ENCODE measurements at places on chromosomes 3 and 15. TPM values are rescaled to one million over a fixed set of nuclear protein-coding genes. Genes with fewer than 3 reads are reported as not detected.
A peak's percentile ranks its signal among the peaks of the same experiment; 100 is the strongest.

The CAPN3 gene
- 12.3 TPM for total RNA-seq

The CYP1A2 gene
- total RNA-seq: not detected

The EIF4G1 gene
- 371 TPM for total RNA-seq

The DNAH12 gene
- total RNA-seq: 0.29 TPM

DNA sequence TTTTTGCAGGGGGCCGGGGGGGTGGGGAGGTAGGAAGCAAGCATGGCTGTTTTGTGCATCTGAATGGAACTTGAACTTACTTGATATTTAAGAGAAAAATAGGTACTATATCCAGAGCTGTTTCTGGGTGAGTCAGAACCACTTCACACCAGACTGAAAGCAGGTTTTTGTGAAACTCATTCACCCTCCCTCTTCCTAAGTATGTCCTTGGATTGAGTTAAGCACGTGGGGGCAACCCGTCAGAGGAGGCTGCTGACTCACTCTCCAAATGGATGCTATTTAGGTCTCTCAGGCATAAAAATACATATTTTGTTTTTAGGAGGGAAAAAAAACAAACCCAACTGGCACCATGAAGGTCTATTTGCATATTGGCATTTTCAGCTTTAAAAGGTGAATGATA, 270.3 kb downstream of the RYR3 start:
- no peaks in the 10 kb centered on the region for H3K36me3 ChIP-seq
- H3K4me1 ChIP-seq: no peaks in the 10 kb centered on the region
- H3K27ac ChIP-seq: no peak overlapping the region
- H3K4me3 ChIP-seq: no peak overlapping the region

DNA sequence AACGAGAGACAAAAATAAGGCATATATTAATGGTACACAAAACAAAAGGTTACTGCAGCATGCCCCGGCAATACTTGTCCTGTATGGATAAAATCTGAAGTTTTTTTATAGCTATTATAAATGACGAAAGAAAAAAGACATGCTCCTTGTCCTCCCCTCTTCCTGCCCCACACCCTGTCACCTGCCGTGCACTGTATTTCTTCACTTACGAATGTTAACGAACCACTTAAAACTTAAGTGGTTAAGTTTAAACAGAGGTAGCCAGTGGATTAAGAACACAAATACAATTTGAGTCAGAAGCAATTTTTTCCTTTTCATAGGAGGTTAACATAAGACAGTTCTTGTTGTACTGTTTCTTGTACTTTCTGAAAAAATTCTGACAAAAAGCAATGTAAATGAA, 799.1 kb upstream of the NECTIN3 start:
- DNase-seq: no peak
- H3K4me1 ChIP-seq: no peaks in the 10 kb centered on the region
- H3K27me3 ChIP-seq: no peaks in the 10 kb centered on the region
- no peaks in the 10 kb centered on the region for H3K36me3 ChIP-seq
- H3K27ac ChIP-seq: no peak overlapping the region

- H3K27ac ChIP-seq: no peak overlapping the region
- H3K27me3 ChIP-seq: peaks cover 4% of the 10 kb centered on the region
- H3K36me3 ChIP-seq: peaks cover 5% of the 10 kb centered on the region
- no peak overlapping the region for H3K4me3 ChIP-seq
Observed at GRCh38 chr3:123732447-123732846, 147.6 kb upstream of the HACD2 start.

DNA sequence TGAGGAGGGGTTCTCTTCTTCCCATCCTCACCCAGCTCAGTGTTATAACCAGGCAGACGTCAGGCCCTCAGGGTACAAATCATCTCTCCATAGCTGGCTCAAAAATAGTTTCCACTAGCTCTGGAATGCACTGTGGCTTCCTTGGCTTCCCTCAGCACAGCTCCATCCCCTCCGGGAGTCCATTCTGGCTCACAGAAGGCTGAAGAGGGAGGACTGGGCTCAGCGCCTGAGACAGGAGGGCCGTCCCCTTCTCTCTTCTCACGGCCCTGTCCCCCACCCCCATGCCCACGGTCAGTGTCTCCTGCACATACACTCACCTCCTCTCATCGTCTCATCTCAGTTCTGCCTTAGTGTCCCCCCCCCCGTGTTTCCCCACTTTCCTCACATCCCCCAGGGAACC, 50.1 kb downstream of the UMPS start:
- peaks cover 35% of the 10 kb centered on the region for H3K4me1 ChIP-seq
- H3K27ac ChIP-seq: peak overlapping the region; percentile 64
- no peak overlapping the region for H3K4me3 ChIP-seq
- H3K36me3 ChIP-seq: peaks cover 3% of the 10 kb centered on the region
- H3K27me3 ChIP-seq: no peaks in the 10 kb centered on the region
- DNase-seq: no peak

DNA sequence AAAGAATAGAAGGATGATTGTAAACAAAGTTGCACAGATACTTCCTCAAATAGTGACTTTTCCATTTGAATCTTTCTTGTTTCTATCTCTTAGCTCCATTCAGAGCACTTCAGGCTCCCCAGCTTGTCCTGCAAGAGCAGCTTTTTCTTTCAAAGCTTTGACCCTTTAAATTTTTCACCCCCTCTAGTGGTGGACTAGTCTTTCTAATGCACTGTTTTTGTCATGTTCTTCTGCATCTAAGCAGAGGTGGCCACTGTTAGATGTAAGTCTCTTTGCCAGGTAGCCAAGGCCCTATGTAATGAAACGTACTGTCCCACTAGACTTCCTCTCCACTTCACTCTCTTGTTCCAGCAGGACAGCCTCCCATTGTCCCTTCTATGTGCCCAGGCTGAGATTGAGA, 74.0 kb upstream of the MANF start:
- H3K4me3 ChIP-seq: no peak overlapping the region
- no peaks in the 10 kb centered on the region for H3K27me3 ChIP-seq
- no peak overlapping the region for H3K27ac ChIP-seq
- no peaks in the 10 kb centered on the region for H3K4me1 ChIP-seq
- no peak for DNase-seq
- peaks cover 5% of the 10 kb centered on the region for H3K36me3 ChIP-seq

- peaks cover 13% of the 10 kb centered on the region for H3K27me3 ChIP-seq
- no peak overlapping the region for H3K4me3 ChIP-seq
- H3K27ac ChIP-seq: no peak overlapping the region
Observed at GRCh38 chr15:57820119-57820518, 113.6 kb downstream of the POLR2M start.

GRCh38 chr15:59894835-59895234, 109.3 kb upstream of the FOXB1 start:
- H3K36me3 ChIP-seq: no peaks in the 10 kb centered on the region
- H3K4me3 ChIP-seq: no peak overlapping the region
- H3K27ac ChIP-seq: no peak overlapping the region
- DNase-seq: no peak

DNA sequence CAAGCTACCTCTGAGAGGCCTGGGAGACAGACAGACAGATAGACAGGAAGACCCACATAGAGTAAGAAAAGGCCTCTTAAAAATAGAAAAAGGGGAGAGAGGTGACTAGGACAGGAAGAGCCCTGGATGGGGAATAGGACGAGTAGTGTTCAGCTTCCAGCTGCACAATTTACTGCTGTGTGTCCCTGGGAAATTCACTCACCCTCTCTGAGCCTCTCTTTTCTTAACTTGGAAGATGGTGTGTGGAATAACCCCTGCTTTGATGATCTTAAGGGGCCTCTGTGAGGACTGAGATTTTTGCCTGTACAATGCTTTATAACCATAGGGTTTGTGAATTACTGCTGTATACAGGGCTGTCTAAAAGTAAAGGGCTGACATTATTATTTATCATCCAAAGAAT, 37.5 kb downstream of the FEM1B start:
- peaks cover 20% of the 10 kb centered on the region for H3K4me1 ChIP-seq
- DNase-seq: no peak
- H3K27ac ChIP-seq: no peak overlapping the region
- no peak overlapping the region for H3K4me3 ChIP-seq
- H3K27me3 ChIP-seq: peaks cover 5% of the 10 kb centered on the region

DNA sequence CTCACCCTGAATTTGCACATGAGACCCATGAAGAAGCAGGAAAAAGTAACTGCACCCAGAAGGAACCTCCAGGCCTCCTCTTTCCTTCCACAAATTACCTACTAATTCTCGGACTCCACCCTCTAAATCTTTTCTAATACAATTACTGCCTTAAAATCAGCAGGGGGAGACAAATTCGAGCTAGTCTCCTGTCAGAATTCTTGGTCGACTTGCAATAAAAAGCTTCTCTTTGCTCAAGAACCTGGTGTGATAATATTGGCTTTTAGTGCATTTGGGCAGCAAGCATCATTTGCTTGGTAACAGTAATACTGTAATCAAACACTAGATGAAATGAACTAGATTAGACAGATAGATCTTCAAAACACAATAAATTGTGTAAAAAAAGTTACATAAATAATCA, 281.9 kb downstream of the RAP2B start:
- H3K36me3 ChIP-seq: no peaks in the 10 kb centered on the region
- no peak for DNase-seq
- no peaks in the 10 kb centered on the region for H3K4me1 ChIP-seq
- H3K4me3 ChIP-seq: no peak overlapping the region

DNA sequence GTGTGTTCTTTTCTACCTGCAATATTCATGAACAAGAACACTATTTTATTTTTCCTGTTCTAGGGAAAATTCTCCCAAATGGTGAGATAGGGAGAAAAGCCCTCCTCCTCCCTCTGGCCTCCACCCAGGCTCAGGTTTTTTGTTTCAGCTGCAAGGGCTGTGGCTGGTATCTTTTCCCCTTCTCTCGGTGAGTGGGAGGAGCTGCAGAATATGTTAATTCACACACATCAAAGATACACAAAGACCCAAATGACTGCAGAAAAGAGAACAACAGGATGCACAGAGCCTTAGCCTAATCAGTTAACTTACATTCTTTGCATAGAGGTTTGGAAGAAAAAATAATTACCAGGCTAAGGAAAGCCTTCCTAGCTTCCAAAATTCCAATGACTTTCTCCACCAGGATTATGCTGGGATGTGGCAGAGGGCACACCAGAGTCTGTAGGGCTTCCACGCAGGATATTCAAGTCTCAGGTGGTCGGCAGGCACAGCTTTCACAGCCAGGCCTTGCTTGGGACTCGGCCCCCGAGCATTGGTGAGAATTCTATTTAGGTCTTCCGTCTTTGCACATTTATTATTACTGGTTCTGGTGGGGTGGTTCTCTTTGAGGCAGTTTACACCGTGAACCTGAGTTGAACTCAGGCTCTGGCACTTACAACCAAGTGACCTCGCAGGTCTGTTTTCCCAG, 64.9 kb downstream of the ABHD5 start:
- H3K4me3 ChIP-seq: no peak overlapping the region
- H3K4me1 ChIP-seq: no peaks in the 10 kb centered on the region
- H3K36me3 ChIP-seq: no peaks in the 10 kb centered on the region
- H3K27ac ChIP-seq: no peak overlapping the region

DNA sequence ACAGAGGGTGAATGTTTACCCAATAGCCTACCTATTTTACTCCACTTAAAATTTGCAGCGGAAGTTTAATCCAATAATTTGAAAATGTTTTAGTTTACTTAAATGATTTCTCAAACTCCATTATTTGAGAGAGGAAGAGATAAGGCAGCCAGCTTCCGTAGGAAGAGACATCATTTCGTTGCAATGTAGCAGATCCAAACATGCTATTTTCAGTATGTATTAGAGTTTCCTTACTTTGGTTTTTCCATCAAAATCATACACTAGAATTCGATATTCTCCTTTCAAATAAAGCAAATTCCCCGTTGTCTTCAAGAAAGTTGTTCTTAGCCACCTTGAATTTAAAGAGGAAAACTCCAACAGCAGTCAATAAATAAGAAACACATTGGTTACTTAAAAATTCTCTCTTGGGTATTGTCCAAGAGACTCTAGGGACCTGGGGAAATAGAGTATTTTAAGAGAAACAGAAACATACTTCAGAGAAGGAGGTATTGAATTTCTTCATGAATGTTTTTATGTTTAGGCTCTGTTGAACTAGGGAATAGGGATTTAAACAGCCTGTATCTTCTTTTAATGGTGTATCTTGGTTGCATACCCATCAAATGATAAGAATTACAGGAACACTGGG, 324.5 kb upstream of the GBE1 start:
- no peak for DNase-seq
- no peaks in the 10 kb centered on the region for H3K36me3 ChIP-seq
- peaks cover 7% of the 10 kb centered on the region for H3K4me1 ChIP-seq
- H3K27me3 ChIP-seq: no peaks in the 10 kb centered on the region

- peaks cover 29% of the 10 kb centered on the region for H3K4me1 ChIP-seq
- peak overlapping the region; percentile 60 for H3K27ac ChIP-seq
- no peak for DNase-seq
- H3K27me3 ChIP-seq: peaks cover 29% of the 10 kb centered on the region
- peak overlapping the region; percentile 23 for H3K4me3 ChIP-seq
Observed at GRCh38 chr15:29669823-29670222, 152.4 kb downstream of the TJP1 start.

GRCh38 chr3:48425281-48425812, 4.5 kb downstream of the PLXNB1 start:
- H3K36me3 ChIP-seq: peaks cover 12% of the 10 kb centered on the region
- peak overlapping the region; percentile 77 for H3K4me3 ChIP-seq

DNA sequence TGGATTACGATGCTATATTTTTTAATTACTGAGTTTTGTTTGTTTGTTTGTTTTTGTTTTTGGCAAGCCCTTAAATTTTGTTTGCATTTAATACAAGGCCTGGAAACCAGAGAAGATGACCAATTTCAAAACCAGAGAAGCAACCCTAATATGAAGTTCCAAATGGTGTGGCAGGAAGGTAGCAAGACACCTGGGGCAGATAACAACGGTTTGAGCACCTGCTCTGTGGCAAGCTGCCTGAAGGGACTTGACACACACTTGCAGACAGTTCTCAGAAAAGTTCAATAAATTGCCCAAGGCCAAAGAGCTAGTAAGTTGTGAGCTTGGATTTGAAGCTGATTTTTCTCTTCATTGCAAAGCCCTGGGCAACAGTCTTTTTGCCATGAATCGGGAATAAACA, 151.2 kb upstream of the UBE2E1 start:
- peaks cover 17% of the 10 kb centered on the region for H3K4me1 ChIP-seq
- H3K27me3 ChIP-seq: no peaks in the 10 kb centered on the region
- H3K27ac ChIP-seq: no peak overlapping the region
- no peak overlapping the region for H3K4me3 ChIP-seq
- DNase-seq: no peak
- no peaks in the 10 kb centered on the region for H3K36me3 ChIP-seq

GRCh38 chr3:128584412-128585020, 66.1 kb downstream of the RPN1 start:
- peaks cover 4% of the 10 kb centered on the region for H3K4me1 ChIP-seq
- no peak for DNase-seq
- no peaks in the 10 kb centered on the region for H3K36me3 ChIP-seq
- no peak overlapping the region for H3K4me3 ChIP-seq
- peaks cover 20% of the 10 kb centered on the region for H3K27me3 ChIP-seq

DNA sequence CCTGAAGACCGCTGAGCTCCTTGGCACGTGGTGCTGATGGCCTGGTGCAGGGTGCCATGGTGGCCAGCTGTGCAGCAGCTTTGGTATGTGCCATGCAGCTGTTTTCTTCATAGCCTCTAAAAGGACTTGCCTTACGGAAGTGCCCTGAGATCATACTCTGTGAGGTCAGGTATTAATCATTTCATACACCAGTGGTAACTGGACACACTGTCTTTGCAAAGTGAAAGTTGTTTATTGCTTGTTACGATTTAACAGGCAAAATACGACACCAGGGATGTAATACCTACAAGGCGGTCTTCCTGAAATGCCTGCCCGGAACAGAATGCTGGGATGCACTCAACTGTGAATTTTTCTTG, 184.6 kb downstream of the ATP10A start:
- no peak overlapping the region for H3K27ac ChIP-seq
- H3K27me3 ChIP-seq: peaks cover 3% of the 10 kb centered on the region
- no peak for DNase-seq
- H3K4me3 ChIP-seq: no peak overlapping the region
- peaks cover 5% of the 10 kb centered on the region for H3K4me1 ChIP-seq

GRCh38 chr15:42018306-42019224, 2.3 kb downstream of the PLA2G4E start:
- H3K27me3 ChIP-seq: peaks cover 9% of the 10 kb centered on the region
- DNase-seq: no peak
- H3K27ac ChIP-seq: no peak overlapping the region
- no peaks in the 10 kb centered on the region for H3K4me1 ChIP-seq

Data from type B pancreatic cell (in vitro differentiated cells).